ENCODE measurements at places on chromosomes 16 and 17.

- H3K4me1 ChIP-seq: peaks cover 22% of the 10 kb centered on the region
- H3K4me3 ChIP-seq: peak within 1 kb of the TSS; percentile 96
- no peaks in the 10 kb centered on the region for H3K27me3 ChIP-seq
- peak within 1 kb of the TSS; percentile 92 for H3K27ac ChIP-seq
These were observed at the start of gene ANKFY1 for GRCh38 chr17:4263282-4264215. TSS of gene ANKFY1 (minus strand) at chr17:4263979. CDS start at chr17:4263941, 38 bp downstream.

DNA sequence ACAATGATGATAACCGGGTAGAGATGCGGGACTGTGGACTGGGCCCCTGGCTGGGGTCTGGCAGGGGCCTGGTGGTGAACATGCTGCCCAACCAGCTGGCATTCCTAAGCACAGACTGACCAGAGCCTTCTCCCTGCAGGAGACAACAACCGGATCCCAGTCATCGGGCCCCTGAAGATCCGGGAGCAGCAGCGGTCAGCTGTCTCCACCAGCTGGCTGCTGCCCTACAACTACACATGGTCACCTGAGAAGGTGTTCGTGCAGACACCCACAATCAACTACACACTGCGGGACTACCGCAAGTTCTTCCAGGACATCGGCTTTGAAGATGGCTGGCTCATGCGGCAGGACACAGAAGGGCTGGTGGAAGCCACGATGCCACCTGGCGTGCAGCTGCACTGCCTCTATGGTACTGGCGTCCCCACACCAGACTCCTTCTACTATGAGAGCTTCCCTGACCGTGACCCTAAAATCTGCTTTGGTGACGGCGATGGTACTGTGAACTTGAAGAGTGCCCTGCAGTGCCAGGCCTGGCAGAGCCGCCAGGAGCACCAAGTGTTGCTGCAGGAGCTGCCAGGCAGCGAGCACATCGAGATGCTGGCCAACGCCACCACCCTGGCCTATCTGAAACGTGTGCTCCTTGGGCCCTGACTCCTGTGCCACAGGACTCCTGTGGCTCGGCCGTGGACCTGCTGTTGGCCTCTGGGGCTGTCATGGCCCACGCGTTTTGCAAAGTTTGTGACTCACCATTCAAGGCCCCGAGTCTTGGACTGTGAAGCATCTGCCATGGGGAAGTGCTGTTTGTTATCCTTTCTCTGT lies 5.1 kb upstream of the SLC7A6 start:
- no peak for DNase-seq
- H3K27me3 ChIP-seq: no peaks in the 10 kb centered on the region
- H3K36me3 ChIP-seq: peaks cover 66% of the 10 kb centered on the region
- no peak overlapping the region for H3K27ac ChIP-seq
- H3K4me3 ChIP-seq: no peak overlapping the region

- H3K4me1 ChIP-seq: peaks cover 11% of the 10 kb centered on the region
- H3K36me3 ChIP-seq: no peaks in the 10 kb centered on the region
- DNase-seq: no peak
These were observed 23.5 kb upstream of the TOB1 start for GRCh38 chr17:50889528-50890118.

- no peak for DNase-seq
- H3K27me3 ChIP-seq: no peaks in the 10 kb centered on the region
- peaks cover 13% of the 10 kb centered on the region for H3K4me1 ChIP-seq
These were observed 70.4 kb downstream of the RPH3AL start for GRCh38 chr17:282000-282911.

DNA sequence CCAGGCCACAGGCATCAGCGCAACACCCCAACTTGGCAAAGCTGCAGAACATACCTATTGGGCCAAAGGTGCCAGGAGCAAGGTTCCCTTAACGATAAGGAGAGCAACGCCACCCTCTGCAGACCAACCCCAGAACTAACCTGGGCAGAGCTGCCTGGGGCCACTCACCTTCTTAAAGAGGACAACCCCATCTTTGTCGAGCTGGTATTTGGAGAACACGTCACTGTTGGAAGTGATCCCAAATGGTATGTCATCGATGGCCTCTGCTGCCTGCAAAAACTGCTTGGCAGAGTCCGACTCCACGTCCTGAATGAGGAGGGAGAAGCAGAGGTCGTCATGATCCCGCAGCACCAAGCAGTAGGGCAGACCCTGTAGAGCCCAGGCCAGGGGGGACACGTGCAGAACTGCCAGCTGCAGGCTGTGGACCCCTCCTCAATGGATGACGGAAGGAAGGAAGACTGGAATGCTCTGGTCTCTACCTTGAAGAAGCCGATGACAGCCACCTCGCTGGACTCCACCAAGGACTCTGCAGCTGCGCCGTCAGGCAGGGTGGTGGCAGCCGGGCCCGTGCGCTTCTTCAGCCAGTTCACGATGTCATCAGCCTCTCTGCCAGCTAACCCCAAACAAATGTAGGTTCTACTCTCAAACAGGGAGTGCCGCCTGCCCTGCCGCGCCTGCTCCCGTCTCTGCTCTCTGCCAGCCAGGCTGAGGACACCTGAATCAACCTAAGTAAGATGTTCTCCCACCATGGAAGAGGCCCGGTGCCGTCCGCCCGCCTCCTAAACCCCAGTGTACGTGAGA lies 5.2 kb downstream of the P4HB start:
- no peak overlapping the region for H3K4me3 ChIP-seq
- peaks cover 67% of the 10 kb centered on the region for H3K4me1 ChIP-seq
- peaks cover 90% of the 10 kb centered on the region for H3K36me3 ChIP-seq
- no peaks in the 10 kb centered on the region for H3K27me3 ChIP-seq
- peak overlapping the region; percentile 99 for H3K27ac ChIP-seq
- no peak for DNase-seq

GRCh38 chr17:19364699-19365498 lies 2.4 kb upstream of the B9D1 start:
- no peak overlapping the region for H3K4me3 ChIP-seq
- DNase-seq: no peak
- no peaks in the 10 kb centered on the region for H3K36me3 ChIP-seq
- H3K27ac ChIP-seq: no peak overlapping the region
- peaks cover 10% of the 10 kb centered on the region for H3K4me1 ChIP-seq

DNA sequence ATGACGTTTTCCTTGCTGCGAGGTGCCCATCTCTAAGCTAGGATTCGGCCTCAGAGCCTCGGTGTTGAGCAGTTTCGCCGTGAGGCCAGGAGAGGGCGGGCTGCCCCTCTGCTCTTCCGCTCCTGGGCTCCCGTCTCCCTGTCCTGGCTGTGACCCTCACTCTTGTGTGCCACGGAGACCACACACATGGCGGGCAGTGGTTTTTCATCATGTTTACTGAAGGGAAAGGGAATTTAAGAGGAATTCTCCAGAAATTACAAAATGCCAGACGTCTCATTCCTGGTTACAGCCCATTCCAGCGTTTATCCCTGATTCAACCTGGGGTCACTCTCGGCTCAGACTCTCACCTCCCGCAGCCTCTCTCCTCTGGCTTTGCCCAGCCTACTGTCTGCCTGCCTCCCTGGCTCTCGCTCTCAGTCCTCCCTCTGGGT lies 96.8 kb upstream of the ELAC2 start:
- no peak for DNase-seq
- H3K27me3 ChIP-seq: no peaks in the 10 kb centered on the region
- H3K4me3 ChIP-seq: no peak overlapping the region
- no peaks in the 10 kb centered on the region for H3K4me1 ChIP-seq
- no peaks in the 10 kb centered on the region for H3K36me3 ChIP-seq
- H3K27ac ChIP-seq: no peak overlapping the region

DNA sequence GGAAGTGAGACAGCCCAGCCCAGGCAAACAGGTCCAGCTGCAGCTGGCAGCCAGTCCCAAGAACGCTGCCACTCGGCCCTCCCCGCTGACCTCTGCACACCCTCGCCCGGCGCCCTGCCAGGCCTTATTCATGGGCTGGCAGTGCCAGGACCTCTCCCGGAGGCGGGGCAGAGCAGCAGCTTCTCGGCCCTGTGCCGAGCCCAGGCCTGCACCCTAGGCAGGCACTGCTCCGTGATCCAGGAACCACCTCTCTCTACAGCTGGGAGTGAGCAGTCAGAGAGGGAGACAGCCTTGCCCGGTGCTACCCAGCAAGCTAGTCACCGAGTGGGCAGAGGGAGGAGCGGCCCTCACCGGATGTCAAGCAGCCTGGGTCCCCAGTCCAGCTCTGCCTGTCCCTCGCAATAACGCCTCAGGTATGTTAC lies 79.9 kb upstream of the CBX4 start:
- peak overlapping the region; percentile 38 for H3K4me3 ChIP-seq
- peaks cover 26% of the 10 kb centered on the region for H3K4me1 ChIP-seq
- DNase-seq: no peak
- peak overlapping the region; percentile 72 for H3K27ac ChIP-seq

- no peak overlapping the region for H3K4me3 ChIP-seq
- no peak for DNase-seq
- no peak overlapping the region for H3K27ac ChIP-seq
These were observed 232.1 kb downstream of the STX8 start for GRCh38 chr17:9343516-9343915.

DNA sequence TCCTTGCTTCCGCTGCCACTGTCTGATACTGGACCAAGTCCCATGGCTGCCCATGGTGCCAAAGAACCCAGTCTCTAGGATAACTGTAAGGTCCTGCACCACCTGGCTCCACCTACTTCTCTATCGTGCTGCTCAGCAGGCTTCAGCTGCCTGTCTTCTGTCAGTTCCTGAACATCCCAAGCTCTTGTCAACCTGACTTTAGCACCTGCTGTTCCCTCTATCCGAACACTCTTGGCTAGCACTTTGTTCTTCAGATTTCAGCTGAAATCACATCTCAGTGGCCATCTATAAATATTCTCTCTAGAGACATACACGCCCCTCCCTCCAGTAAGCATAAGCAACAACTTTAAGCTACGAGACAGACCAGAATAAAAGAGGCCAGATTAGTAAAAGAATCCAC lies 15.0 kb upstream of the TMEM101 start:
- H3K27me3 ChIP-seq: no peaks in the 10 kb centered on the region
- no peak overlapping the region for H3K27ac ChIP-seq
- no peaks in the 10 kb centered on the region for H3K4me1 ChIP-seq
- DNase-seq: no peak
